Activated T-cell treated with anti-CD3 and anti-CD28 coated beads, Interleukin-2, amount 50 U/mL, for 4 hours (primary cell): ENCODE measurements at places on chromosomes 5 and 9. TPM values are rescaled to one million over a fixed set of nuclear protein-coding genes. Genes with fewer than 3 reads are reported as not detected.

DNA sequence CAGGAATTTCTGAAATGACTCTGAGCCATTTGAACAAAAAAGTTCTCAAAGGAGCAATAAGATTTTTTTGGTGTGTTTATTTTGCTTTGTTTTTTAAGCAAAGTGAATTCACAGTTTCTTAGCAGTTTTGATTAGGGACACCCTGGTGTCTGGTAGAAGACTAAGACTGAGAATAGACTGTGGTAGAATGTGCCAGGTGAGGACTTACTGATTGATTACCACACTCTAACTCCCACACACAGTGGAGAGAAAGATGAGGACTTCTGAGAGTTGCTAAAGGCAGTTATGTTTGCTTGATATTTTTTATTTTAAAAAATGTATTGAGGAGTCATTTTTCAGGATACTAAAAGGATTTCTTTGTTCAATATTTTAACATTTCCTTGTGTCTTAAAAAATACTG is 175.1 kb downstream of the CD180 start:
- no peak for DNase-seq

GRCh38 chr9:98142182-98142907 is 23.3 kb upstream of the TRIM14 start:
- DNase-seq = no peak

DNA sequence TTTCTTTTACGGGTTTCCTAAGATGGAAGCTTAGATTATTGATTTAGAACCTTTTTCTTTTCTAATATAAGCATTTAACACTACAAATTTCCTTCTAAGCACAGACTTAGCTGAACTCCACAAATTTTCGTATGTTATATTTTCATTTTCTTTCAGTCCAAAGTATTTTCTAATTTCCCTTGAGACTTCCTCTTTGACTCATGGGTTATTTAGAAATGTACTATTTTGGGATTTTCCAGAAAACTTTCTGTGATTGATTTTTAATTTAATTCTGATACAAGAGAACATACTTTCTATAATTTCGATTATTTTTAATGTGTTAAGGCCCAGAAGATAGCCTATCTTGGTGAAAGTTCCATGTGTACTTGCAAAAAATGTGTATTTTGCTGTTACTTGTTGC is 19.7 kb upstream of the TBCA start:
- no peak for DNase-seq

DNA sequence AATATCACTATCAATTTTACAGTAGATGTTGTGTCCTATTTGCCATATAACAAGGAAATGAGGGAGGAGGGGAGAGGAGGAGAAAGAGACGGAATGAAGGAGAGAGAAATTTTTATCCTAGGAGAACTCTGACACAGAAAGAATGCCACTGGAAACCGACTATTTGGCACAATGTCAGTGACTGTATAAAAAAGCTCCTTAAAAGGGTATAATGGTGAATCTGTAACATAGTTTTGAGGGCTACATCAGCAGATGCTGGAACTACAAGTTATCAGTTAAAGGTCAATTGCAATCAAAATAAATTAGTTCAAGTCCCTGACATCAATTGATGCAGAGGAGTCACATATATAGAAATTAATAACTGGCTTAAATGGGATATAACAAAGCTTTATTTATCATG is 5.7 kb downstream of the EDIL3 start:
- DNase-seq = no peak

- no peak for DNase-seq
Measured at GRCh38 chr9:125683486-125683885, 23.5 kb downstream of the MAPKAP1 start.

- DNase-seq = no peak
Measured at GRCh38 chr5:179218943-179219330, 126.3 kb downstream of the ADAMTS2 start.

GRCh38 chr5:153321478-153321877 is 169.0 kb upstream of the GRIA1 start:
- DNase-seq = no peak

DNA sequence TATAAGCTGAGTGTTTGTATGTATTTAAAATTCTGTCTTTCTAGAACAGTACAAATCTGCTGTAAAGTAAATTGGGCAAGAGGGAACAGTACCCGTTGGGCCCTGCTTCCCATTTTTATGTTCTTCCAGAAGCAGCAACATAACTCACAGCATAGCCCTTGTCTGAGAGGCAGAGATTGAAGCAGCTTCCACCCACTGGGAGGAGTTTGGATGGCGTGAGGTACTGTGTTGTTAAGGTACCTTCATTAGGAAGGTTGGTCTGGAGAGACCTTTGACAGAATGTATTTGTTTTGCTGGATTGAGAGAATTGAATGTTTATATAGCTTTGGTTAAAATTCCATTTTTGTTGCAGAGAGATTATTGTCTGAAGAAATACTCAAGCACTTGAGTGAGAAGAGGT is 24.8 kb downstream of the RAI14 start:
- no peak for DNase-seq

GRCh38 chr5:59661954-59662615 is 231.4 kb downstream of the PDE4D start:
- no peak for DNase-seq

GRCh38 chr9:91119679-91120078 is 242.0 kb downstream of the AUH start:
- no peak for DNase-seq

GRCh38 chr5:148135091-148136048 is 33.0 kb upstream of the SPINK14 start:
- no peak for DNase-seq

DNA sequence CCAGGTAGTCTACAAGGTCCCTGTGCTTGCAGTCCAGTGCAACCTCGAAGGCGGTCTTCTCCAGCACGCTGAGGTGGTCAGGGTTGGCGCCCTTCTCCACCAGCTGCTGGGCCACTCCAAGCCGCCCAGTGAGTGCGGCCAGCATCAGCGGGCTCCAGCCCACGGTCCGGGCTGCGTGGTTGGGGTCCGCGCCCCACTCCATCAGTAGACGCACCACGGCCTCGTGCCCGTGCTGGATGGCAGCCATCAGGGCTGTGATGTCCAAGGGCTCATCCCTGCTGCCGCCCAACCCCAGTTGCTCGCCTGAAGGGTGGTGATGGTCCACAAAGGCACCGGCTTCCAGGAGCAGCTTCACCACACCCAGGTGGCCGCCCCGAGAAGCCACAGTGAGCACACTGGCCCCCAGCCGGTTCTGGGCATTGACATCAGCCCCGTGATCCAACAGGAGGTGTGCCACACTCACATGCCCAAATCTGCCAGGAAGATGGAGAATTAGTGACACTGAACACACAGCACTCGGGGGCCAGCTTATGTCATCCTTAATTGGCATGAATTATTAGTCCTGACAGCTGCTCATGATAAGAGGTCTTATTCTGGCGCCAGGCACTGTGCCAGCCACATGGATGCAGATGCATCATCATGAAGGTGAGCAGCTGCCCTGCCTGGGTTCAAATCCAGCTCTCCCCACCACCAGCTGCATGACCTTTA is 6.1 kb downstream of the ANKS6 start:
- no peak for DNase-seq

DNA sequence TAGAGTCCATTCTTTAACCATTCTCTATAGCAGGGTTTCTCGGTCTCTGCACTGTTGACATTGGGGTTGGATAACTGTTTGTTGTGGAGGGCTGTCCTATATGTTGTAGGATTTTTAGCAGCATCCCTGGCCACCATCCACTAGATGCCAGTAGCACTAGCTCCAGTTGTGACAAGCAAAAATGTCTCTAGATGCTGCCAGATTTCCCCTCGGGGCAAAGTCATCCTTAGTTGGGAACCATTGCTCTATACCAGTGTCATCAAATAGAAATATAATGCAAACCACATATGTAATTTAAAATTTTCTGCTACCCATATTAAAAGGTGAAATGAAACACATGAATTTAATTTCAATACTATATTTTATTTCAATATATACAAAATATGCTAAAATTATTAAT is 2.9 kb downstream of the TTC23L start:
- DNase-seq = no peak

DNA sequence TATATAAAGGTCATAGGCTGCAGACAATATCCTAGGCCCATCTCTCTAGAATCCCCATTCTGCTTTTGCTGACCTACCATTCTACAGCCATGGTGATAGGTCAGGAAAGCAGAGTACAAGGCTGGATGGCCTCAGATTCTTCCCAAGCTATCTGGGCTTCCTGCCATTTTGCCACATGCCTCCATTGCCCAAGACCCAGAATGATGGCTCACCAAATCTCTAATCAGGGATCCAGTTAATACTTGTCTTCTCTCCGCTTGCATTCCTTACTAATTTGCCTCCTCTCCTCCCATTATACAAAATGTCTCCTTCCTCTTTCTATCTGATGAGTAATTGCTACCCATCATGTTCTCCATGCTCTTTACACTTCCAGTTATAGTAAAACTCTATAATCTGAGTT is 22.7 kb upstream of the NDUFS4 start:
- no peak for DNase-seq

- DNase-seq = peak; percentile 54
Measured at GRCh38 chr5:67166460-67167285, 29.9 kb downstream of the CD180 start.

- DNase-seq = no peak
Measured at GRCh38 chr9:122392284-122392683, 21.5 kb downstream of the PTGS1 start.

GRCh38 chr5:127555826-127556225 is 38.4 kb downstream of the PRRC1 start:
- DNase-seq = no peak

DNA sequence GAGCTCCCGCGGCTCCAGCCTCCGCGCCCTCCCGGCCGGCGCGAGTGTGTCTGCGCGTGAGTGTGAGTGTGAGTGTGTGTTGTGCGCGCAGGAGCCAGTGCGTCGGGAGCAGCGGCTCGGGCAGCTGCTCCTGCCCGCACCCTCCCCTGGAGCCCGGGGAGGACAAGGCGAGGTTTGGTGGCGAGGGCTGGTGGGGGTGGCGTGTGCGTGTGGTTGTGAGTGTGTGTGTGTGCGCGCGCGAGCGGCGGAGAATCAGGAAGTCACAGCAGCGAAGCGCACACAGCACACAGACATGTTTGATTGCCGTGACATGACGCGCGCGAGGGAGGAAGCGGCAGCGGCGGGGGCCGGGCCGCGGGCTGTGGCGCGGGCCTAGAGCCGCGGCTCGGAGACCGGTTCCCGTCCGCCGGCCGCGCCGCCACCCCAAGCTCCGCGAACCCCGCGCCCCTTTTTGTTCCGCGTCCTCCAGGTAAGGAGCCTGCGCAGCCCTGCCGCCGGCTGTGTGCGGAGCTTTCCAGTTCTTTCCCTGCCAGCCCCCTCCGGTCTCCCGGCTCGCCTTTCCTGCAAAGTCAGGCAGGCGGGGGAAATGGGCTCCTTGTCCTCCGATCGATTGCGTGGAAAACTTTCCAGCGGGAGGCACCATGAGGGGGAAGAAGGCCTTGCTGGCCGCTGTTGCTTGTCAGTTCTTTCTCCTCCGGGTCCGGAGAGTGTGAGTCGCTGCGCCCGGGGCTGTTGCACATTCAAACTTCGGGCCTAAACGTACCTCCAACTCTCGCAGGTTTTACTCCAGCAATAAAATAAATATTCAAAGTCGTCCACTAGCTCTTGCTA is 2.4 kb downstream of the SMARCA2 start:
- peak; percentile 70 for DNase-seq

DNA sequence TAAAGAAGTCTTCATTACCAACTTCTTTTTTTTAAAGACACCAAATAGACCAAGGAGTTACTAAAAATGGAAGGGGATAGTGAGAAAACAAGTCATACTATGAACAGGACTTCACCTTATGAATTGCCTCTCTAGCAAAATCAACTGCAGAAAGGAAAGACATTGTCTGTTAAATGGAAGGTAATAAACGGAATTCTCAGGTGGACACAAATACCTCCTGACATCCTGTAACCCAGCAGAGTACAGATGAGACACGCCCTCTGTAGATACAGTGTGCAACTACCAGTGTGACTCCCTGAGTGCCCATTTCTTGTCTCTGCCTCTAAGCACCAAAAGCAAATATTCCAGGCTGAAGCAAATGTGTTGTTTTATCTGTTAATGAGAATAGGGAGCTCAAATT is 12.2 kb upstream of the PLPP1 start:
- no peak for DNase-seq

- DNase-seq = no peak
Measured at GRCh38 chr9:126367139-126367538, 40.5 kb downstream of the MVB12B start.

The ZNF474 gene
- total RNA-seq = 0.25 TPM

The TRPM6 gene
- total RNA-seq = 0.18 TPM

The PHAX gene
- total RNA-seq = 60.6 TPM

The SLC6A18 gene
- total RNA-seq = not detected

The DNAH5 gene
- not detected for total RNA-seq

The CCDC171 gene
- 0.73 TPM for total RNA-seq

The ENC1 gene
- total RNA-seq = 2.4 TPM

The SLC6A7 gene
- total RNA-seq = not detected

The NR2F1-AS1 gene
- not detected for total RNA-seq

The PCDHB16 gene
- total RNA-seq = not detected

The PCDH1 gene
- 0.24 TPM for total RNA-seq

The BTNL3 gene
- total RNA-seq = not detected

The MAMDC2 gene
- total RNA-seq = not detected

The CACFD1 gene
- 1.1 TPM for total RNA-seq

The SGCD gene
- 0.03 TPM for total RNA-seq

The PPP2R2B gene
- 0.84 TPM for total RNA-seq

The CHSY3 gene
- total RNA-seq = not detected

The LHFPL2 gene
- total RNA-seq = 0.22 TPM

The BHMT gene
- 0.22 TPM for total RNA-seq

The LCP2 gene
- total RNA-seq = 93.0 TPM

The KCNN2 gene
- not detected for total RNA-seq
